ENCODE measurements at places on chromosomes 4 and X. TPM values are rescaled to one million over a fixed set of nuclear protein-coding genes. Genes with fewer than 3 reads are reported as not detected.
A peak's percentile ranks its signal among the peaks of the same experiment; 100 is the strongest.

DNA sequence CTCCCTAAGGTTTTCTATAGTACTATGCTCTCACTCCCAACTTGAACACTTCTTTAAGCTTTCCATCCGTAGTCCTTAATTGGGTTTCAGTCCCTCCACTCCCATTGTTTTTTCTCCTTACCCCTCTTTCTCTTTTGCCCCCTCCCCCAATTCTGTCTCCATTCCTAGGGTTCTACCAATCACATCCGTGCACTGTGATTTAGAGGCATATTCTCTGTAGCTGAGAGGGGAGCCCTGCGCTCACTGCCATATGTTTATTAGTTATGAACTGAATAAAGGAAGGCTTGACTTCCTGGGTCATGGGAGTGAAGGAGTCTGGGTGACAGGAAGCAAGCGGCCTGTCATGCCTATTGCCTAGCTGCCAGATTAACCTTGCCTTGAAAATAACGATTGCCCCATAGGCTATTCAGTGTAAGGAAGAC lies 471 bp downstream of the MCTS1 start:
- peak overlapping the region; percentile 60 for H3K4me3 ChIP-seq
- H3K4me1 ChIP-seq, result no peaks in the 10 kb centered on the region
- H3K27me3 ChIP-seq, result no peaks in the 10 kb centered on the region
- DNase-seq, result no peak
- peak overlapping the region; percentile 91 for H3K27ac ChIP-seq

DNA sequence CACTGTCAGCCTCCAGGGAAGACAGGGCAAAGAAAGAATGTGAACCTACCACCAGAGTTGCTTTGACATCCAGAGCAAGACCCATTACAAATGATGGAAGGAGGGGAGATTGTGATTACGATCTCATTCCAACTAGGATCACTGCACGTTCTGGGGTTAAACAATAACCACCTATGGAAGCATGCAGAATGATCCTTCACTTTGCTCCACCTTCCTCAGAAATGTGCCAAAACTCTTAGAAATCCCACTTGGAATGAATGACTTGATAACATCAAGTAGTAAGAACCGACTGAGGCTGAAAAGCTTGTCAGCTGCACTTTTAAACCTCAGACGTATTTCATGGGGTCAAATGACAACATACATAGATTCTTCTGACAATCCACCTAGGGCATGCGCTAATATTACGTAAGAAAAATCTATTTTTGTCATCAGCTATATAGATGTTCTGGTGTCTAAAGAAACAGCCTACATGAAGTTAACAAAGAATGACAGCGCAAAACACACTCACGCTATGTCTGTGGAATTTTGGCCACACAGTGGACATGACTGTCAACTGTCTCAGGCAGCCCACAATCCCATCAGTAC lies 3.5 kb upstream of the STS start:
- no peak for DNase-seq
- peaks cover 25% of the 10 kb centered on the region for H3K4me1 ChIP-seq
- no peak overlapping the region for H3K4me3 ChIP-seq

DNA sequence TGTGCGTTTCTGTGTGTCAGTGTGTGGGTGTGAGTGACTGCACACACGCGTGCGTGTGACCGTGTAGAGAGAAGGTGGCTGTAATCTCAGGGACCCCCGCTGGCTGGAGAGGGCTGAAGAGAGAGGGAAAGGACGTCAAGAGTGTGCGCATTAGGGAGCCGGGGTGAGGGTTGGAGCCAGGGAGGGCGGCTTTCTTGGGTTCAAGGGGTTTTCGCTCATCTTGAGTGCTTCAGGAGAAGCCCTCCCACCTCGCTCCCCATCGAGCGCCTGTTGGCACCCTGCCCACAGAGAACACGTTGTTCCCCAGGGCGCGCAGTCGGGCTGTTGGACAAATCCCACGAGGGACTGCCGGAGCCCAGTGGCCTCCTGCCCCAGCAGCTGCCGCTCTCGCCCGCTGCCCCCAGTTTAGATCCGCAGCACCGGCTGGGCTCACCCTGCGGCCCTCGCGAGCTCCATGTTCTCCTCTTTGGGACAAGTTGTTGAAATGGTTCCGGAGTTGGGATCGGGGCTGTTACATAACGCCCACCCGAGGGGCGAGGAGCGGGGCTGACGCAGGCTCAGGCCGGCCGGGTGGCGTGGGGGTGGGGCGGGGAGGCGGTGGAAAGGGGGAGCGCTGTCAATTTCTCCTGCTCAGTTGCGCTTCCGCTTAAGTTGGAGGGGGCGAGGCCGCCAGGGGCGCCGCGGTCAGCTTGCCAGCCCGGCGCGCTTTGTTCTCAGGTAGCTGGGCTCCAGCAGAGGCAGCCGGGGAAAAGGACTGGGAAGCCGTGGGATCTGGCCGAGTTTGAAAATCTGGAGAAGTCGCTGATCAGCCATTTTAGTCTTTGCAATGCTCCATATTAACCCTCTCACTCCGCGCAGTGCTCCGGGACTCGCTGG lies 1.6 kb downstream of the GRIA2 start:
- H3K27me3 ChIP-seq, result peaks cover 6% of the 10 kb centered on the region
- no peak for DNase-seq
- no peaks in the 10 kb centered on the region for H3K36me3 ChIP-seq
- peaks cover 4% of the 10 kb centered on the region for H3K4me1 ChIP-seq
- no peak overlapping the region for H3K27ac ChIP-seq

DNA sequence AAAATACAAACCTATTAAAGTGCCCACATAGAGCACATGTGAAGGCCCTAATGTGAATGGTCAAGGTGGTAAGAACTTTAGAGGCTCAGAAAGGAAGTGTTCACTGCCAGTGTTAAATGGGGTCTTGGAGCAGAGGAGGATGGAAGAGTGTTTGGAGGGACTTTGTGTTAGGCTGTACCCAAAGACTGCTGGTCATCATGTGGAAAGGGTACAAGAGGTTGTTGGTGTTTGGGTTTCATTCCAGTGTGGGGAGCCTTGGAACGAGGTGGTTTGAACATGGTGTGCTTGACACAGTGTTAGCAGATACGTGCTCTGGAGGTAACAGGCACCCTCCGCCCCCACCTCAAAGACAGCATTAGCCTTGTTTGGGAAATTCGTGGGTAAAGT lies 73.1 kb downstream of the RAPGEF2 start:
- no peak overlapping the region for H3K4me3 ChIP-seq
- no peaks in the 10 kb centered on the region for H3K27me3 ChIP-seq
- H3K27ac ChIP-seq, result peak overlapping the region; percentile 14
- no peak for DNase-seq
- no peaks in the 10 kb centered on the region for H3K36me3 ChIP-seq
- H3K4me1 ChIP-seq, result peaks cover 65% of the 10 kb centered on the region

DNA sequence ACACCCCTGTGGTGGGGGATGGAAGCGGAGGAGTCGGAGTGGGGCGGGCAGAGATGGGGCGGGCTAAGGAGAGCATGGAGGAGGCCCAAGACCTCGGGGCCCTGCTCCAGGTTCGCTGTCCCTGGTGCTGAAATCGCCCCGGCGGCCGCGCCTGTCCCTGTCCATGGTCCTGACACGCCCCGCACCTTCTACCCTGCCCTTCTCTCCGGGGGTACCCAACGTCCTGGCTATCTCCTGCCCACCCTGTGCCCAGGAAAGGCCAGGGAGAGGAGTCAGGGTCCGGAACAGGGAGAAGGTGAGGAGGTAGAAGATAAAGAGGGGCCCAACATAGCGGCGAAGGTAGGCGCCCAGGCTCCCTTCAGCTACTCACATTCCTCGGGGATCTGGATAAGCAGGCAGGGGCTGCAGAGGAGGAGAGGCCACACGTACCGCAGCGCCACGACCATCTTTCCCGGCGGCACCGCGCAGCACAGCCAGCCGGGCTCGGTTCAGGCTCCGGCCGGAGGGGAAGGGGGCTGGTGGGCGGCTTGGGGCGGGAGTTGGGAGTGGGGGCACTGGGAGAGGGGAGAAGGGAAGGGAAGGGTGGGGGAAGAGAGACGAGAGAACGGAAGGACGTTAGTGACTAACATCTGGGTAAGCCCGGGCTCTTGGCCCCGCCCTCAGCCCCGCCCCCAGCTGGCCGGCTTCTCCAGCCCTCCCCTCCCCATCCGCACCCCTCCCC lies 10.4 kb downstream of the L1CAM start:
- H3K36me3 ChIP-seq, result no peaks in the 10 kb centered on the region
- H3K4me1 ChIP-seq, result no peaks in the 10 kb centered on the region
- no peak overlapping the region for H3K4me3 ChIP-seq

DNA sequence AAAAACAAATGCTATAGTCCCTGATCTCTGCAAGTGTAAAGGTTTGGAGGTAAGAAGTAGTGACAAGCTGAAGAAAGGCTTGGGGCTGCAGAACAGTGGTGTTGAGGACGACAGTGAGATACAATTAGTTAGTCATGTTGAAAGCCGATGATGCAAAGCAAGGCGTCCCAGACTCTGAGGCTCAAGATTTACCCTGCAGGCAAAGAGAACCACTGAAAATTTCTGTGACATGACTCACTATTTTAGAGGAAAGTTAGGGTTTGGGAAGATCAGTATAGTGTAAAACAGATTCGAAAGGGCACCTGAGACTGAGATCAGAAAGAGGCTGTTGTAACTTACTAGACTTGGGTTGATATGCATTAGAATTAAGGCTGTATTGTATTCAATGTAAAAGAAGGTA lies 281.3 kb upstream of the FTHL17 start:
- H3K4me1 ChIP-seq, result no peaks in the 10 kb centered on the region
- no peaks in the 10 kb centered on the region for H3K27me3 ChIP-seq
- no peak overlapping the region for H3K4me3 ChIP-seq
- H3K27ac ChIP-seq, result no peak overlapping the region
- H3K36me3 ChIP-seq, result no peaks in the 10 kb centered on the region

- no peak overlapping the region for H3K4me3 ChIP-seq
- H3K27me3 ChIP-seq, result no peaks in the 10 kb centered on the region
- no peaks in the 10 kb centered on the region for H3K4me1 ChIP-seq
- DNase-seq, result no peak
These were observed 275.9 kb upstream of the VCX3A start for GRCh38 chrX:6810776-6811175.

DNA sequence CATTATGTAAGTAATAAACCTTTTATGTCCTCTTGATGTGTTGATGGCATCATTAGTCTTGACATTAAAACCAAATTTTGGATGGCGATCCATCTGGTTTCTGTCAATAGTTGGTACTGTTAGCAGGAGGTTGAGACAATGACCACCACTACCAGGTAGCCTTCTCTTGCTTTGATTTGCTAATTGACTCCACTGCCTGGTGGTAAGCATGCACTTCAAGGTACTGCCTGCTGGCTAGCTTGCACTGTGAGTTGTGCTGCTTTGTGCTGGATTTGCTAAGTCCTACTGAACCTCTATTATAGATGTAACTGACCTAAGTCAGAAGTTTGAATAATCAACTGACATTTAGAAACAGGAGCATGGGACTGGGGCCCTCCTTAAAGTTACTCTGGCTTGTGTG lies 46.3 kb downstream of the ATP1B4 start:
- H3K4me3 ChIP-seq, result no peak overlapping the region
- H3K4me1 ChIP-seq, result no peaks in the 10 kb centered on the region
- H3K27ac ChIP-seq, result no peak overlapping the region
- no peaks in the 10 kb centered on the region for H3K36me3 ChIP-seq
- DNase-seq, result no peak

DNA sequence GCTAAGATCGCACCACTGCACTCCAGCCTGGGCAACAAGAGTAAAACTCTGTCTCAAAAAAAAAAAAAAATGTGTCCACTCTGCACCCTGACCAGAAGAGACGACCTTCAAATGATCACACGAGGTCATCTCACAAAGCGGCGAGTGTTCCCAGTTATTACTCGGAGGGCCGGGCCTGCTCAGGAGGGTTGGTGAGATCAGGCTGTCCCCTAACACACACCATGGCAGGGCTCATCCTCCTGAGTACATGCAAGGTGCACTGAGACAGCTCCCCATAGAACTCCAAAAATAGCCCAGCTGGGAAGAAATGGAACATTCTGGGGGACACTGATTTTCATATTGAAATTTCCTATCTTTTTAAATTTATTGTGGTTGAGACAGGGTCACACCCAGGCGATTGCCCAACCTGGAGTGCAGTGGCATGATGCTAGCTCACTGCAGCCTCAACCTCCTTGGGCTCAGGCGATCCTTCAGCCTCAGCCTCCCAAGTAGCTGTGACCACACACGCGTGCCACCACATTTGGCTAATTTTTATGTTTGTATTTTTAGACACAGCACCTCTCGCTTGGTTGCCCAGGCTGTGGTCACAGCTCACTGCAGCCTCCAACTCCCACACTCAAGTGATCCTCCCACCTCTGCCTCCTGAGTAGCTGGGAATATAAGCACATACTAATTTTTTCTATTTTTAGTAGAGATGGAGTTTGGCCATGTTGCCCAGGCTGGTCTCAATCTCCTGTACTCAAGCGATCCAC lies 51.5 kb downstream of the DHRSX start:
- H3K4me1 ChIP-seq, result no peaks in the 10 kb centered on the region
- no peak overlapping the region for H3K27ac ChIP-seq
- no peak for DNase-seq
- no peaks in the 10 kb centered on the region for H3K27me3 ChIP-seq

- peak overlapping the region; percentile 42 for H3K4me3 ChIP-seq
- peaks cover 9% of the 10 kb centered on the region for H3K27me3 ChIP-seq
- peak overlapping the region; percentile 7 for H3K27ac ChIP-seq
- peaks cover 15% of the 10 kb centered on the region for H3K4me1 ChIP-seq
These were observed 36.7 kb downstream of the PJA1 start for GRCh38 chrX:69128588-69128987.

GRCh38 chr4:24417206-24417605 lies 167.1 kb downstream of the DHX15 start:
- H3K4me1 ChIP-seq, result no peaks in the 10 kb centered on the region
- no peaks in the 10 kb centered on the region for H3K27me3 ChIP-seq
- H3K4me3 ChIP-seq, result no peak overlapping the region
- H3K27ac ChIP-seq, result no peak overlapping the region
- DNase-seq, result no peak
- no peaks in the 10 kb centered on the region for H3K36me3 ChIP-seq

GRCh38 chr4:4526401-4526800 lies 15.4 kb downstream of the STX18 start:
- no peaks in the 10 kb centered on the region for H3K27me3 ChIP-seq
- no peaks in the 10 kb centered on the region for H3K36me3 ChIP-seq
- H3K27ac ChIP-seq, result no peak overlapping the region
- H3K4me1 ChIP-seq, result no peaks in the 10 kb centered on the region
- no peak for DNase-seq

GRCh38 chr4:47160095-47160494 lies 128.7 kb downstream of the GABRB1 start:
- H3K27me3 ChIP-seq, result no peaks in the 10 kb centered on the region
- no peaks in the 10 kb centered on the region for H3K36me3 ChIP-seq
- no peaks in the 10 kb centered on the region for H3K4me1 ChIP-seq
- H3K27ac ChIP-seq, result no peak overlapping the region

GRCh38 chr4:73772363-73772762 lies 32.0 kb downstream of the CXCL8 start:
- no peaks in the 10 kb centered on the region for H3K36me3 ChIP-seq
- no peak for DNase-seq
- no peak overlapping the region for H3K27ac ChIP-seq
- H3K27me3 ChIP-seq, result no peaks in the 10 kb centered on the region
- no peak overlapping the region for H3K4me3 ChIP-seq

- DNase-seq, result no peak
- H3K27me3 ChIP-seq, result no peaks in the 10 kb centered on the region
- no peaks in the 10 kb centered on the region for H3K36me3 ChIP-seq
- H3K4me3 ChIP-seq, result no peak overlapping the region
- H3K4me1 ChIP-seq, result no peaks in the 10 kb centered on the region
These were observed 155.5 kb upstream of the PSAPL1 start for GRCh38 chr4:7590189-7590588.

Gene TRIML2
- total RNA-seq, result not detected

Gene PDZD4
- total RNA-seq, result 2.1 TPM

Gene TRIM61
- total RNA-seq, result not detected

Gene TEC
- 8.6 TPM for total RNA-seq

Gene DIAPH2
- 18.7 TPM for total RNA-seq

Gene ATP11C
- 16.5 TPM for total RNA-seq

Gene BTK
- 1.1 TPM for total RNA-seq

Gene MAGEE2
- total RNA-seq, result not detected

Gene THAP9
- total RNA-seq, result 1.1 TPM

Gene EVC2
- total RNA-seq, result 12.6 TPM
